ENCODE measurements at places on chromosomes 7 and 10. TPM values are rescaled to one million over a fixed set of nuclear protein-coding genes. Genes with fewer than 3 reads are reported as not detected.

- DNase-seq, result no peak
Observed at GRCh38 chr7:68505721-68506120, 1092.6 kb upstream of the AUTS2 start.

The CABCOCO1 gene
- 1.2 TPM for total RNA-seq

DNA sequence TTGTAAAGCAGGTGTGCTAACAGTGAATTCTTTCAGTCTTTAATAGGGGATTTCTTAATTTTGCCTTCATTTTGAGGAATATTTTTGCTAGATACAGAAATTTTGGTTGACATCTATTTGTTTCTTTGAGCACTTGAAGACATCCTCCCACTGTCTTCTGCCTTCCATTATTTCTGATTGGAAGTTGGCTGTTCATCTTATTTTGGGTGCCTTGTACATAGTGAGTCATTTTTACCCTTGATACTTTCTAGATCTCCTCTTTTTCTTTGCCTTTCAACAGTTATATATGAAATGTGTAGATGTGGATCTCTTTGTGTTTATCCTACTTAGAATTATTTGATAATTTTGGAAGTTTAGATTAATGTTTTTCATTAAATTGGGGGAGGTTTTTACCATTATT lies 631.0 kb downstream of the AUTS2 start:
- DNase-seq, result no peak

DNA sequence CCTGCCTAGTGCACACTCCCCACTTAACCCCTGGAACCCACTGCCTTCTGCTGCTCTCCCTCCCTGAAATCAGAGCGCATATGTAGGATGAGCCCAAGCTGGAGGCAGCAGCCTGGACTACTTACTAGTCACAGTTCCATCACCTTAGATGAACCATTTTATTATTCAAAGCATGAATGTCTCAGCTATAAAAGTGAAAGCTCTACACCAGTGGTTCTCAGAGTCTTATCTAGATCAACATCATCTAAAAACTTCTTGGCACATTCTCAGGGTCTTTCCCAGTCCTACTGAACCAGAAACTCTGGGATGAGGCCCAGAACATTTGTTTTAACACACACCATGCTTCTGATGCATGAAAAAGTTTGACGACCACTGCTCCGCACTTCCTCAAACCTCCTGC lies 100.3 kb upstream of the ANK3 start:
- DNase-seq, result no peak

GRCh38 chr10:62058896-62059216 lies 157.4 kb downstream of the ARID5B start:
- no peak for DNase-seq

DNA sequence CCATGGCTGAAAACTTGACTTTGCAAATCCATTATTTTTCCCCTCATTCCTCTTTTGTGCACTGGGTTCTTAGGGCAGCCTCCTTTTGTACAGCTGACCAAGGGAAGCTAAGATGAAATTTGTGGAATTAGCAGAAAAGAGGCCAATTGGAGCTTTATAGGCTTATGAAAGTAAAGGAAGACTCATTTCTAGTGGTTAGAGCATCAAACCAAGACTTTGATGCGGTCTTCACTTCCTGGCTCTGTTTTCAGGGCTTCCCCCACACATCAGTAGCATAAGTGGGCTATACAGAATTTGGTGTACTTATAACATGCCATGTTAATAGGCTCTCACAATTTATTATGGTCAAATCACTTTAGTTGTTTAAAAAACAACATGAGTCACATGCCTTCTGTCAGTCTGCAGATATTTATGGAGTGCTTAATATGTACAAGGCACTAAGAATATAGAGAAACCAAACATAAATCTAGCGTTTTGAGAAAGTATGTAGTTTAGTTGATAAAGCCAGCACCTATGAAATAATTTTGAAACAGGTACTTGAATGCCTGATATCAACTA lies 5.7 kb downstream of the AUTS2 start:
- DNase-seq, result no peak
